ENCODE measurements at places on chromosomes 12 and 14.

- DNase-seq: no peak
Measured at GRCh38 chr12:89960011-89960507, 251.4 kb upstream of the ATP2B1 start.

DNA sequence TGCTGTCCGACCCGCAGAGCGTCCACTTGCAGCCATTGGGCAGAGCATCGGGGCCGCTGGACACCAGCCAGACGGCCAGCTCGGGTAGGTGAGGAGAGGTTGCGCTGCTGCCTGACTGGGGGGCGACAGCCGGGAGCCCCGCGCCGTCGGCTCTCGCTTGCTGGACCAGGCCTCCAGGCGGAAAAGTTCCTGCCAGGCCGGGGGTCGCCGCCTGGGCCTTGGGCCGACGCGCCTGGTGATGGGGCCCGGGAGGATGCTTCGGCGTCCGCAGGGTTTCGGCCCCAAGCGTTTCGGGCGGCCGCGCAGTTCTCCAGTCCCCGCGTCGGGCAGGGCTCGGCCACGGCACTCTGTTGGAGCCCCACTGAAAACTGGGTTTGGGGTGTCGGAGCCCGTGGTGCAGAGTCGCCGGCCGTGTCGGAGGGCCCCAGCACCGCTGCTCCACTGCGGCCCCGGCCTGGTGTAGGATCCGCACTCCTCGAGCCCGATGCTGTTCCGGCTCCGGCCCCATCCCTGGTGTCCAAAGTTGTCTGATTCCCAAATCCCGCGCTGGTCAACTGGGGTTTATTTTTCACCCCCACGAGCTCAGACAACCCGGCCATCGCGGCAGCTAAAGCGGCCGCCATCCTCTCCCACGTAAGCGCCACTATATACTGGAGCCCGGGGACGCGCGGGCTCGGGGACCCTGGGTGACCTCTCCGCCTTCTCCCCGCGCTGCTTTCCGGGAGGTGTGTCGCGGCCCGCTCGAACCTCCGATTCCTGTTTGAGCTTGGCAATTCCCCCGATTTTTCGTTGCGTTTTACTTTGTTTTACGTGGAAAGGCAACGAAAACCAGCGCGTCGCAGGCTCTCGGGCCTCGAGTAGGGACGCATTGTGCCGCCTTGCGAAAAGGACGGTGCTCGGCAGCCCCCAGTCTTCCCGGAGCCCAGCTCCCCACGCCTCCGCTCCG, 872 bp downstream of the VSX2 start:
- no peak for DNase-seq

GRCh38 chr12:124122722-124123121, 149.7 kb downstream of the ZNF664 start:
- DNase-seq: no peak

GRCh38 chr14:104294628-104294982, 156.2 kb downstream of the KIF26A start:
- DNase-seq: no peak

GRCh38 chr14:39974036-39974435, 541.8 kb upstream of the FBXO33 start:
- no peak for DNase-seq

DNA sequence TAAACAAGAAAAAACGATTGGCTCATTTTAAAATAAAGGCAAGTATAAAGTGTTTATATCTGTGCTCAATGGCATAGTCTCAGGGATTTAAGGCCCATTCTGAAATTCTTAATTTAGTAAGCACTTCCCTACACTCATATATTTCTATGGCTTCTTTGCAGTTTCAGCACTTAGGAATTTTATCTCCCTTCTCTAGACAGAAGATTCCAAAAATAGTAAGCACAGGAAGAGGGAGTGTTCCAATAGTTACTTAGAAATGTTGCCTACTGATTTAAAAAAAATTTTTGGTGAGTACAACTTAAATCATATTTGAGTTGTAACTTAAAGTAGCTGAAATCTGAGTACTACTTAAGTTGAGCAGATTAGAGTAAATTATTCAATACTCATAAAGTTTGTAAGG, 19.8 kb downstream of the INSM2 start:
- DNase-seq: no peak

GRCh38 chr12:14777271-14777670, 26.0 kb downstream of the WBP11 start:
- DNase-seq: no peak

GRCh38 chr14:81269100-81269978, 48.6 kb upstream of the GTF2A1 start:
- DNase-seq: no peak

GRCh38 chr12:40184493-40185302, 40.1 kb upstream of the LRRK2 start:
- DNase-seq: no peak

GRCh38 chr12:96221391-96221790, 27.2 kb downstream of the ELK3 start:
- no peak for DNase-seq

DNA sequence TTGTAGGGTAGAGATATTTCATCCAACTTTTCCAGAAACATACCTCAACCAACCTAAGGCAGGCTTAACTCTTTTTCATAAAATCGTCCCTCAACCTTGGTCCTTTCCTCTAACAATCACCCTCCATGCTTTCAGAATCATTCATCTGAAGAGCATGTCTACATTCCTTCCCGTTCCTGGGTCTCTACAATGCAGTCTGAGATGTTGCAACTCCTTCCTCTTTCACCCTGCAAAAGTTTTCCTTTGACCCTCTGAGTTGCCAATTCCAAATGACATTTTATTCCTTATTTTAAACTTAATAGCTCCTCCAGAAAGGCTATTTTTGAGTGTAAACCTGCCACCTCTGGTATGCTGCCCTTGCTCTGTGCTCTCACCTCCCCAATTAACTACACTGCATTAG, 16.7 kb downstream of the SLC7A7 start:
- DNase-seq: no peak

DNA sequence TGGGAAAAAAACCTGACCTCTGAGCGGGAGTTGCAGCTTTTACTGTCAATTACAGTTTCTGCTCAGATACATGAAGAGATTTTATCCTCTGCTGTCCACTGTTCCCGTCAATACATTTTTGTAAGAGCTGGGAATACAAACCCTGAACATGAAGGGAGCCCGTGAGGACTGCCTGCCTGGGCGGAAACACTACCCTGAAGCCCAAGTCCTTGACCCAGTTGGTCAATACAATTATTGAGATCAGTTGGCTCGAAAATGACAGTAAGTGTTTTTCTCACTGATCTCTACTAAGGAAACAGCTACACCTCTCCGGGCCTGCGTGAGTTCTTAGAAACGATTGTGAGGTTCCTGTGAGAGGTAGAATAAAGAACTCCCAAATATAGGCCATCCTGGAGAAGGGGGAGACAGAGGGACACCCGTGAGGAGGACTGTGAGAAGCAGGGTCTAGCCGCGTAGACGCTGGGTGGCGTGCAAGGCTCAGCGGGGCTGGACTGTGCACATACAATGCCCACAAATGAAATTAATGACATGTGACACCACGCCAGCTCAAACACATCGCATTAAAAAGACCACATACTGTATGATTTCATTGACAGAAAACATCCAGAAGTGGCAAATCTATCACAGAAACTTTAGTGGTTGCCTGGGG, 509.5 kb downstream of the TMEM132D start:
- no peak for DNase-seq

DNA sequence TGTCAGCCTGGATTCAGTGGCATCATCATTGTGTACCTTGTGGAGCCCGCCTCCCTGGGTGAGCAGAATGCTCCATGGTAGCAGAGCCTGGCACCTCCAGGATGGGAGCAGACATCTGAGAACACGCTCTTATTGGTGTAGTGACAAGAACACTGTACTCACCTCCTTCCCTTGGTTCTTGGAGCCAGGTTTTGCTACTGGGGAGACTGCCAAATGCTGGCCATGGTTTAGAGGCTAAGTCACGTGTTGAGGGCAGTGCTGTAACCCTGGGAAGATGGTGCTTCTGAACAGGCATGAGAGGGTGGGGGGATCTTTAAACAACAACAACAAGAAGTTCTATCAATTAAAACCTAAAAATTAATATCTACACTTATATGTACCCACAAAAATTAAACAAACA, 47.6 kb upstream of the ASPG start:
- no peak for DNase-seq

DNA sequence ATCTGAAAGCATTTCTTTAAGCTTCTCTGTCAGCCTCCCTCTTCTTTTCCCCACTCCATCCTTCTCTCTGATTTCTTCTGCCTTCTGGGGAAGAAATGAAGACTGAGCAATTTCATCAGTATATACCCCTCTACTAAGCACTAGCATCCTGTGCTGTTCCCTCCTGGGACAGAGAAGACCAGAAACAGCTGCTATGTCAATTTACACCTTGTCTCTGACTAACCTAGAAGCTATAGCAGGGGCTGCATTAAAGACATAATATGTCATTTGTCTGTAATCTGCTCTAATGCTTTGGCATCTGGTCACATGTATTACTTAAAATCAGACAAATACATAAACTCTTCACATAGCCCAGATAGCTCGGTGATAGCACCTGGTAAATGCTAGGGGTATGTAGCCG, 296.9 kb downstream of the PAWR start:
- no peak for DNase-seq

DNA sequence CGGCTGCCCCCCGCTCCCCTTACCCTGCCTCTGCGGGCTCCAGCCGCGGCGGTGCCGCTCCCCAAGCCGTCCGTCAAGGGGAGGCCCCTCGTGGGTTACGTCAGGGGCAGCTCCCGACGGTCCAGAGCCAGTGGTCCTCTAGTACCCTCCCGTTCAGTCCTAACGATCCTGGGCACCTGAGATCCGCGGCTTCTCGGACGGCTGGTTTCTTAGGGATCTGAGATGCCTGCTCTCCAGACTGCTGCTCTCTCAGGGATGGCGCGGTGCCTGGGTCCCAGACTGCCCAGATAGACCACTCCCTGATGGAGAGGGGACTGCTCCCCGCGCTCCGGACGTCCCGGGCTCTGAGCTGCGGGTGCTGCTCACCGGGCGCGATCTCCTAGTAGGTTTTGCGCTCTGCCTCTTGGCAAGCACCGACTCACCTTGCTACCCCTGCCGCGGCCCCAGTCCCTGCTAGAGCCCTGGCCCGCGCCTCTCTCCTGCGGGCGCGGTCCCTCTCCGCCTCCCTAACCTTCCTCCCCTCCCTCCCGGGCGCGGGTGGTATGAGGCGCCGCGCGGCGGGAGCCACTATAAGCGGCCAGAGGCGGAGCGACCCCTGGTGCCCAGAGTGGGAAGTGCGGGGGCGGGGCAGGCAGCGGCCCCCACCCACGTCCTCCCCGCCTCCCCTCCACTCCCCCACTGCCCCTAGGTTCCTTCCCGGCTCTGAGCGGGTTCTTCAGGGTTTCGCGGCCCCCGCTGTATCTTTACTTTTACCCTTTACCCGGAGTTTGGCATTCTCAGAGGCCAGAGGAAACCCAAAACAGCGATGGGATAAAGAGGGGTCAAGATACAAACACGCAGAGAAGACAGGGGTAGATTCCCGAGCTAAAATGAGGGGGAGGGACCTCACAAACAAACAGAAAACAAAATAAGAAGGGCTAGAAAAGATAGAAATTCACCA, at the start of gene C1QL4:
Gene C1QL4 (minus strand): TSS at position 544 of the 940 bp plus-strand sequence. CDS start 711 bp downstream, outside the sequence.
- DNase-seq: peak; percentile 31

DNA sequence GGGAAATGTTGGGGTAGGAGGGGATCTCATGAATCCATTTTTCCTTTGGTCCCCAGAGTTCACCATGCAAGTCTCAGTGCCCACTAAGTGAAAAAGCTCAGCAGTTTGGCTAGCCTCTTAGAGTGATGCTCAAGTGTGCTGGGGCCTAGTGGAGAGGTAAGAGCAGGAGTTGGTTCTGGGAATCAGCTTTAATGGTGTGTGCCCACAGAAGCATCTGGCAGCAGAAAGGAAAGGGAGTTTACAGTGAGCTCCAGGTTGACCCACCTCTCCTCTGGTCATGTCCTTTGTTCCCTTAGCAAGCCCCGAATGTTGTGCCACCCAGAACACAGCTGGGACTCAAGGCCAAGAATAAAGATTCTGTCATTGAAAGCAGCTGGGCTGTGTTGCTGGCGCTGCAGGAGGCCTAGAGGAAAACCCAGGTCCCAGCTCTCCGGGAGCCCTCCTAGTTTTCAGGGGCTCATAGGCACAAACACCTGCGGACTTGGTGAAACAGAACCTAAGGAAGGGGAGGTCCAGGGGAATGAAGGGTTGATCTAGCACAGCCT, 320.8 kb downstream of the ZFP36L1 start:
- no peak for DNase-seq

DNA sequence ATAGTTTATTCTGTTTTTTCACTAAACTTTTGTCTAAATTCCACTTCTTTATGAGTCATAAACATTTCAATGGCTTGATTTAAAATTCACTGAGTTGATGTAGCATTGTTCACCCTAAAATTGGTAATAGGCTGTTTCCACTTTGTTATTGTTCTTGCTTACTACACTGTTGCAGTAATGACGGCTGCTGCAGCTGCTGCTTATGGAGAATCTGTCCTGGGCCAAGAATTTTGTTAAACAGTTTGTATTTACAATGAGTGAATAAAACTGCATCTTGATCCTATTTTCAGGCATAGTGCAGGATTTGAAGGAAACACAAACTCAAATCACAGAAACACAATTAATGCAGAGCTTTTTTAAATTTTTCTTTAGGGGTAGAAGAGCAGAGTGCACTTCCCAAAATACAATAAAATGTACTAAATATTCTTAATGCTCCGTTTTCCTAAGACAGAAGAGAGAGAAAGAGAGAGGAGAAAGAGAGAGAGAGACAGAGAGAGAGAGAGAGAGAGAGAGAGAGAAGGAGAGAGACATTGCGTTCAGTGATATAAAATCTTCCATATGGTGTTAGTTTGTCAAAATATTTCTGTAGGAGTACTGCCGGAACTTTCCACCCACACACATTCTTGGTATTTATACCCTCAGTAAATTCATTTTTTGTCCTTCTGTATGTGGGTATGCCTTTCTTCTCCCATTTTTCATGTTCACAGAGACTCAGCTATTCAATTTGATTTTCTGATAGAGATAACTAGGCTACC, 266.4 kb downstream of the LRFN5 start:
- no peak for DNase-seq

GRCh38 chr14:72800296-72800695, 93.6 kb downstream of the DPF3 start:
- DNase-seq: no peak

DNA sequence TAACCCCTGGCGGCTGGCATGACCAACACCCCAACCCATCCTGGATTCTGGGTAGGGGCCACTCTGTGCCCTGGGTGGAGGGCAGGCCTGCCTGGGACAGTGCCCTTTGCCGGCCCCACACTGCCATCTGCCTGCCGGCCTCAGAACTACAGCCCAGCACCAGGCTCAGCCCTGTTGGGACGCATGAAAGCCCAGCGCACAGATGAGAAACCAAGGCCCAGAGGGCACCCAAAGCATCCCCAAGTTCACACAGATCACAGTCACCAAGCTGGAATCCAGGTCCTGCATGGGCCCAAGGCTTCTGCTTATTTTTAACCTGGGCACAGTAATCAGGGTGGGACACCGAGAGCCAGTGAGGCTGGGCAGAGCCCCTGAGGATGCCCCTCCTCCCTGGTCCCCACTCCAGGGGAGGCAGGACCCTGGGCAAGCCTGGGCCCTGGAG, 26.2 kb downstream of the RFLNA start:
- peak; percentile 24 for DNase-seq

GRCh38 chr14:59245809-59246295, 57.4 kb downstream of the DAAM1 start:
- DNase-seq: no peak

- no peak for DNase-seq
Measured at GRCh38 chr12:113077057-113077858, 20.7 kb downstream of the DTX1 start.

GRCh38 chr12:109492371-109492770, 14.9 kb downstream of the UBE3B start:
- no peak for DNase-seq

GRCh38 chr14:99603471-99604277, at the start of gene CCDC85C:
TSS of gene CCDC85C (minus strand) at chr14:99604207. CDS start at chr14:99603959, 248 bp downstream.
- no peak for DNase-seq
